T-helper 2 cell (primary cell): ENCODE measurements at places on chromosomes 2 and 18.

DNA sequence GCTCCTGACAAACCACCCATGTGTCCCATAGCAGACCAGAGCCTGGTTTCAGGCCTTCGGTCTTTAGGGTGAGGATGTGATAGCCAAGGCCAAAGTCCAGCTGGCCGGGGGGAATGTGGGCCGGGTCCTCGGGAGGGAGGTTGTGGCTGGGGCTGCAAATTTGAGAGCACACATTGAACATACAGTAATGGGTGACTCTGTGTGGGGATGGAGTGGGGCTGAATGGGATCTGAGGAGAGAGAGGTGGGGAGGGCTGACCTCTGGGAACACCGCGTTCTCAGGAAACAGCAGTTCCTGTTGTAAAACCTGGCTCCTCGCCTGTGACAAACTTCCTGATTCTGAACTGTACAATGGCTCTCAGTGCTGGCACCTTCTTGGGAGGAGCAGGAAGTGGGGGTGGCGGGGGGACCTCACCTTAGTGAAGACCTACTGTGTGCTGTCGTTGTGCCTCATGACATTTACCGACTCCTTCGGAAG is 48.8 kb downstream of the MCFD2 start:
- no peak for DNase-seq

- DNase-seq: no peak
Observed at GRCh38 chr2:10753156-10753555, 31.7 kb downstream of the ATP6V1C2 start.

- no peak for DNase-seq
Observed at GRCh38 chr2:8566774-8567468, 114.9 kb upstream of the ID2 start.

- DNase-seq: no peak
Observed at GRCh38 chr2:219967247-219968245, 340.1 kb downstream of the SLC4A3 start.

GRCh38 chr2:98039085-98039756 is 43.5 kb upstream of the TMEM131 start:
- no peak for DNase-seq

- DNase-seq: no peak
Observed at GRCh38 chr2:161481619-161482018, 65.5 kb downstream of the TBR1 start.

- no peak for DNase-seq
Observed at GRCh38 chr2:172280571-172281361, 146.6 kb upstream of the ITGA6 start.

- DNase-seq: no peak
Observed at GRCh38 chr2:191122638-191123294, 28.0 kb downstream of the STAT4 start.

DNA sequence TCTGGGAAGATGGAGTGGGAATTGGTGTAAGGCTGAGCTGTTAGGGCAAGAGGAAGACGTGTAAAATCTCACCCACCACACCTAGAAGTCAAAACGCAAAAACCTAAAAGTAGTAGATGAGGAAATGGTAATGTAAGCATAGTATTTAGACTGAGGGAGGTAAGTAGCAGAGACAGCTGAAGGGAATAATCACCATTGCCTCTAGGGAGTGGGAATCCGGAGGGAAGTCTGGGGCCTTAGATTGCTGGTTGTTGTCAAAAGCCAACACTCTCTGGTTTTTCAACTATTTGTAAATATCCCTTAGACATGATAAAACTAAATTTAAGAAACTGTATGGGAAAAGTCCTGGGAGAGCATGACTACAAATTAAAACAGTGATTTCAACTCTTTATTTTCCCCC is 28.7 kb upstream of the MYCN start:
- DNase-seq: no peak

DNA sequence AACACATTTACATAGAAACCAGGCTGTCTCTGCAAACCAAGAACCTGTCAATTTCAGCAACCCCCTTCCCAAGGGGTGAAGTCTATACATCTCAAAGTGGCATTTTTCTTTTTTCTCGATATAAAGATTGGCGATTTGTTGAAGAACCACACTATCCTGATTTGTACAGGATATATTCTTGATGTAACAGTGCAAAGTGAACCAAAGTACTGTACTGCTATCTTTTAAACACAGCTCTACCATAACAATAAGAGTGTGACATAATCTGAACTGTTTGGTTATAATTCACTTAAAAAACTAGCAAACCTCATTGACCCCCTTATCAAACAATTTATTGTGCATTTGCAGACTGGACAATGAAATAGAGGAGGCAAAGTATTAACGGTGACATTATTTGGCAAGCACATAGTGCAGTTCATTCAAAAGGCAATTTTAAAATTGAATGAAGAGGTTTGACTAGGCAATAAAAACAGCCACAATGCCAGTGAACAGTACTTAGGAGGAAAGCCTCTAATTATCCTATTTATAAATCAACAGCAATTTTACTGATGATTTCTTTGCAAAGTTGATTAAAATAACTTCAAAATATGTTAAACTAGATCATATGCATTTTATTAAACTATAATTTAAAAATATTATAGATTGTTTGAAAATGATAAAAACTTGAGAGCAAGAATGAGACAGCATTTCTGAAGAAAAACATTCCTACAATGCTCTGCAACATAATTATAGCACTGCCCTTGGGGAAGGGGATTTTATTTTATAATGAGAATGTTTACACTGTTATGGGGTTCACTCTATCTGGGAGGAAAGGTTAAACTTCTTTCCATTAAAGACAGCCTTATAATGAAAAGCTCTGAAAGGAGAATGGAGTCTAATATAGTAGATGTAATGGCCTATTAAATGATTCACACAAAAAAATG is 440.9 kb downstream of the ZEB2 start:
- DNase-seq: no peak
